ENCODE measurements at places on chromosomes 4 and X. TPM values are rescaled to one million over a fixed set of nuclear protein-coding genes. Genes with fewer than 3 reads are reported as not detected.

GRCh38 chrX:29470030-29470429, 745.3 kb upstream of the MAGEB2 start:
- no peaks in the 10 kb centered on the region for H3K27me3 ChIP-seq
- no peak for DNase-seq
- H3K36me3 ChIP-seq = no peaks in the 10 kb centered on the region
- H3K27ac ChIP-seq = no peak overlapping the region
- no peak overlapping the region for H3K4me3 ChIP-seq

- no peak overlapping the region for H3K27ac ChIP-seq
- no peaks in the 10 kb centered on the region for H3K4me1 ChIP-seq
- no peaks in the 10 kb centered on the region for H3K36me3 ChIP-seq
- no peaks in the 10 kb centered on the region for H3K27me3 ChIP-seq
- H3K4me3 ChIP-seq = no peak overlapping the region
These were observed 332.4 kb downstream of the SLC7A11 start for GRCh38 chr4:137909529-137910309.

- H3K4me1 ChIP-seq = no peaks in the 10 kb centered on the region
- no peak overlapping the region for H3K4me3 ChIP-seq
- no peak for DNase-seq
- no peak overlapping the region for H3K27ac ChIP-seq
These were observed 39.8 kb upstream of the POF1B start for GRCh38 chrX:85419293-85419692.

DNA sequence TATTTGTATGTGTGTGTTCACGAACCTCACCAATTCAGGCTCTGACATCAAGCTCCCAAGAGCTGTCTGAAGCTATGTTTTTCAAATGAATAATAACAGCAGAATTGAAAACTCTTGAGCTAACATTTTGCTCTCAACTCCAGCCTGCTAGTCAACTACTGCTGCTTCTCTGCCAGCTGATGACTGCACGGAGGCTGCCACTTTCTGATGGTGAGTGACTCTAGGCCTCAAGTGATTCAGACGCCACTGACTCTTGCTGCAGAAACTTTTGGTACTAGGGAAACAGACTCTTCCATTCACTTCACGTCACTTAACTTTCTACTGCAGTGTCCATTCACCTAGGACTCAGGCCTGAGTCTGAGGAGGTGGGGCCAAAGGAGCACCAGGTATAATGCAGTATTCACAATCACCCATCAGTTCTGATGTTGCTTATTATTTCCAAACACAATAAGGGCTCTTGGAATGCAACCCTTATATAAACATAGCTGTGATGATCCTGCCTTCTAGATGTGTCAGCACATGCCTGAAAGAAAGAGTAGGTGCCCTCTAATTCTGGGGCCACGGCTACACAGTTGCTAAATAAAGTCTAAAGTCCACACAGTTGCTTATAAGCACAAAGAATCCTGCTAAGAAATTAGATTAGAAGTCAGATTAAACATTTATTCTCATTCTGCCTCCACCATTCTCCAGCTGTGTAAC, 16.0 kb downstream of the PRDM8 start:
- no peaks in the 10 kb centered on the region for H3K36me3 ChIP-seq
- H3K4me1 ChIP-seq = no peaks in the 10 kb centered on the region
- H3K4me3 ChIP-seq = no peak overlapping the region
- H3K27ac ChIP-seq = no peak overlapping the region

- peaks cover 6% of the 10 kb centered on the region for H3K4me1 ChIP-seq
- H3K4me3 ChIP-seq = peak overlapping the region; percentile 29
- no peaks in the 10 kb centered on the region for H3K27me3 ChIP-seq
- DNase-seq = no peak
- no peaks in the 10 kb centered on the region for H3K36me3 ChIP-seq
- no peak overlapping the region for H3K27ac ChIP-seq
These were observed 2.1 kb downstream of the COPS4 start for GRCh38 chr4:83036991-83037665.

DNA sequence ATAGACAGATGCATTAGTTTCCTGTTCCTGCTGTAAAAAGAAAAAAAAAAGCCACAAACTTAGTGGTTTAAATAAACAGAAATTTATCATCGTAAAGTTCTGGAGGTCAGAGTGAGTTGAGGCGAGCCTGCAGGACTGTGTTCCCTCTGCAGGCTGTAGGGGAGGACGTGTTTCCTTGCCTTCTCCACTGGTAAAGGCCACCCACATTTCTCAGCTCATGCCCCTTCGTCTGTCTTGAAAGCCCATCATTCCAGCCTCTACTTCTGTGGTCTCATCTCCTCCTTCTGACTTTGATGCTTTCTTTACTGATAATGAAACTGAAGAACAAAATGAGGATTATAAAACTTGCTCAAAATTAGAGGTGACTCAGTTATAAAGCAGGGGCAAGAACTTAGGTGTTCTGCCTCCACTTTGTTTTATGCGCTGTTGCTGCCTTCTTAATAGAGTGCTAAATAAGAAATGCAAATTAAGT, 143.0 kb downstream of the STIM2 start:
- peaks cover 6% of the 10 kb centered on the region for H3K4me1 ChIP-seq
- no peaks in the 10 kb centered on the region for H3K36me3 ChIP-seq
- H3K27ac ChIP-seq = no peak overlapping the region
- H3K27me3 ChIP-seq = no peaks in the 10 kb centered on the region
- H3K4me3 ChIP-seq = no peak overlapping the region
- no peak for DNase-seq

GRCh38 chr4:25904748-25905082, 9.3 kb upstream of the SMIM20 start:
- no peaks in the 10 kb centered on the region for H3K36me3 ChIP-seq
- no peaks in the 10 kb centered on the region for H3K27me3 ChIP-seq
- no peak for DNase-seq
- no peak overlapping the region for H3K4me3 ChIP-seq

DNA sequence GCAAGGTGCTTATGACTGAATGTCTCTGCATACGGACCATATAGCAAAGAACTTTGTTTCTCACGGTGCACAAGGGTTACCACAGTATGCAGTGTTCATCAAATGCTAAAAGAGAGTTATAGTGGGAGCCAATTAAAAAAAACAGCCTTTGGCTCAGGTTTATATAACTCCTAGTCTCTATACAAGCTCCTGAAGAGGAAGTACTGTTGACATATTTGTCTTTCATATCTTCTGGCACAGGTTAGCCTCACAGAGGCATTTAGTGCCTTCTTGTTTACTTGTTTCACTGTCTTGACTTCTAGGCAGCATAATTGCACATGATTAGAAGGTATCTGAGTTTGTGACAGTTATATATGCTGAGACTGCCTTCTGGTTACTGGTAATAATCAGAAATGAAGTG, 158.8 kb upstream of the FAM47C start:
- DNase-seq = no peak
- H3K27me3 ChIP-seq = no peaks in the 10 kb centered on the region
- no peaks in the 10 kb centered on the region for H3K36me3 ChIP-seq
- H3K27ac ChIP-seq = no peak overlapping the region
- H3K4me3 ChIP-seq = no peak overlapping the region

DNA sequence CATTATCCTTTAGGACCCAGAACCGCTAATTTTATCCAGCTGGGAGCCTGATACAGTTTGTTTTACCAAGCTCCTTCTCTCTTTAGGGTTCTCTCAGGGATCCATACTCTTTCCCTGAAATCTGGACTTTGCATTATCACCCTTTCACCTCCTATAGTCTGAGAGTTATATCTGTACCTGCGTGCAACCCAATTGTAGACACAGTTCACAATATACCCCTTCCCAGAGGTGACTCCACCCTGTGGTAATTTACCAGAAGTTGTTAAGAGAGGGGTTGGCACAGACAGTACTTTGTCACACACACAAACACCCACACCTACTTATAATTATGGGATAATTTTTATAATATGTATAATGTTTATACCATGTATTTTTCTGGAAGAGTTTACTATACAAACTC, 275.8 kb upstream of the NR3C2 start:
- no peaks in the 10 kb centered on the region for H3K4me1 ChIP-seq
- no peak overlapping the region for H3K4me3 ChIP-seq
- H3K27ac ChIP-seq = no peak overlapping the region
- H3K27me3 ChIP-seq = no peaks in the 10 kb centered on the region

The ZXDA gene
- total RNA-seq = 2.2 TPM

The PPEF1 gene
- 0.31 TPM for total RNA-seq

The ABLIM2 gene
- total RNA-seq = 0.15 TPM

The ZCCHC18 gene
- 1.7 TPM for total RNA-seq

The APEX2 gene
- total RNA-seq = 35.4 TPM
